ENCODE measurements at places on chromosomes 12 and 14.
A peak's percentile ranks its signal among the peaks of the same experiment; 100 is the strongest.

DNA sequence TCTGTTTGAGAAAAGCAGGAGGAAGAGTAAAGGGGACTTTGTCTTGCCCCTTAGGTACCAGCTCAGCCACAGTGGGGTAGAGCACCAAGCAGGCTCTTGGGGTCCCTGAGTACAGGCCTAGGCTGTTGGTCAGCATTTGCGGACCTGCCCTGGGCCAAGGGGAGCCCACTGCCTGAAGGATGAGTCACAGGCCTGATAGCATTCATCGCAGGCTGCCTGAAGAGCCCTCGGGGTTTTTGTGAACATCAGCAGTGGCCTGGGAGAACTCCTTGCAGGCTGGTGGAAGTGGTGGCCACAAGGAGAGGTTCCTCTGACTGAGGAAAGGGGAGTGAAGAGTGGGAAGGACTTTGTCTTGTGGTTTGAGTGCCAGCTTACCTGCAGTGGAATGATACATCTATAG lies 25.0 kb upstream of the P2RX7 start:
- no peak for DNase-seq

DNA sequence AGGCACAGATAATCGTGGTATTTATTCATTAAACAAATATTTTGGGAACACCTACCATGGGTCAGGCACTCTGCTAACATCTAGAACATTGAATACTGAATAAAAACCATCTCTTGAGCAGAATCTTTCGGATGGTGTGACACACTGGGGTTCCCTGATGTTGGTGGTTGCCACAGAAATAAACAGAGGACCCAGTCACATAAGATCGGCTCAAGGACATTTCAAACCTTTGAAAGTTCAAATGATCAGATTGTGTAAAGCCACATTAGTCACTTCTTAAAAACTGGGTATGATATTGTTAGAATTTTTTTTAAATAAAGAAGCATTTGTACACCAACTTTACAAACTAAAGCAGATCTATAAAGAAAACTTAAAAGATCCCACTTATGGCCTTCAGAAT lies 39.0 kb downstream of the NR1H4 start:
- DNase-seq: no peak

GRCh38 chr12:123655420-123655819 lies 15.5 kb upstream of the TCTN2 start:
- no peak for DNase-seq

- no peak for DNase-seq
Observed at GRCh38 chr14:89190765-89191513, 226.1 kb downstream of the FOXN3 start.

- DNase-seq: no peak
Observed at GRCh38 chr14:69214393-69214792, 23.1 kb downstream of the EXD2 start.

- no peak for DNase-seq
Observed at GRCh38 chr12:19263672-19264071, 134.1 kb downstream of the PLEKHA5 start.

DNA sequence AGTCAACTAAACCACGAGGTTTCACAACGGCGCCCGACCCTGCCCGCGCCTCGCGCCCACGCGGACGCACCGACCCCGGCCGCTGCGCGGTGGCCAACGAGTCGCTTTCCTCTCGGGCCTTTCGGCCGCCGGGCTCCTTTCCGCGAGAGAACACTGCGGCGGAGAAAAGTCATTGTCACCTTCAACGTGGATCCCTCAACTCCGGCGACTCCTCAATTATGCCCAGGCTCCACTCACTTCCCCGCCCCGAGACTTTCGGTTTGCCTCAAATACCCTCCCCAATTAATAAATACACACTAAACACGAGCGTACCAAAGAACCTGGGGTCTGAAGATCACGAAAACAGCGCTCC lies 450 bp downstream of the SINHCAF start:
- DNase-seq: peak; percentile 40

DNA sequence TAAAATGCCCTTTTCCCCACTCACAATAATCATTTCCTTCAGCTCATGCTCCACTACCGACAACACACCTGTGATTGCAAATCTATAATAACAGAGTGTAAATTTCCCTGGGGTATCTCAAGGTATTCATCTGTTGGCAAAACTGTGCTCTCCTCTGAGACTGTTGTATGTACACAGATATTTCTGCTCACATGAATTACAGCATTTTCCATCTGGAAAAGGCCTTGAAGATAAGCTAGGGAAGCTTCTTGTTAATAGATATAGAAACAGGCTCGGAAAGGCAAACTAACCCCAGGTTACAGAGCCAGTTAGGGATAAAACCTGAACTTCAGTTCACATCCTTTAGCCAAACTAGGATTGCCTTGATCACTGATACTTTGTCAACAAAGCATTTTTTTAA lies 210.4 kb upstream of the KRR1 start:
- DNase-seq: no peak

DNA sequence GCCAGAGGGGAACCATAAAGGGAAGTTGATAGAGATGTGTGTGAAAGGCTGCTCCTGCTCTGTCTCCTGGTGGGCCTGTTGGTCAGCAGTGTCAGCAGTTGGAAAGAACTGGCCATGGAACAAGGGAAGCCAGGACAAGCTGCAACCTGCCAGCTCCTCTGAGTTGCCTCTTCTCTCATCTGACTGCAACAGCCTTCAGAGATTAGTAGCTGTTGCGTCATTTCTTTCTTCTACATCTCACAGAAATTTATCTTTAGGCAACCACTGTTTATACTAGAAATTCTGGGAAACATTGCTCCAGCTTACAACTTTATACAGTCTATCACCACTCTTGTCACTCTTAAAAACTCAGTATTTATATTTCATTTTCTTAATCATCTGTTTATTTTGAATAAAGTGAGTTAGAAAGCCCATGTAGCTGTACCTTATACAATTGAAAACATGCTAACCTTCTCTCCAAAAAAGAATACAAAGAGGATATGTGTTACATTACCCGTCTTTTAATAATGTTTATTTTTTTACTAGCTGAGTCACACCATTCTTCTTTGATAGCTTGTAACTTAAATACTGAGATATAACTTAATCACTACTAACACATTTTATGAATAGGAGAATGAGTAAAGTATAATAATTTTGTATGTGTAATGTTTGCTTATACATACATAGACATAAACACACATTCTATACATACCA lies 224.2 kb downstream of the LRFN5 start:
- DNase-seq: no peak

GRCh38 chr12:50222275-50222783 lies 55.2 kb upstream of the CERS5 start:
- DNase-seq: peak; percentile 18

- no peak for DNase-seq
Observed at GRCh38 chr12:47085815-47086252, 6.1 kb upstream of the AMIGO2 start.

DNA sequence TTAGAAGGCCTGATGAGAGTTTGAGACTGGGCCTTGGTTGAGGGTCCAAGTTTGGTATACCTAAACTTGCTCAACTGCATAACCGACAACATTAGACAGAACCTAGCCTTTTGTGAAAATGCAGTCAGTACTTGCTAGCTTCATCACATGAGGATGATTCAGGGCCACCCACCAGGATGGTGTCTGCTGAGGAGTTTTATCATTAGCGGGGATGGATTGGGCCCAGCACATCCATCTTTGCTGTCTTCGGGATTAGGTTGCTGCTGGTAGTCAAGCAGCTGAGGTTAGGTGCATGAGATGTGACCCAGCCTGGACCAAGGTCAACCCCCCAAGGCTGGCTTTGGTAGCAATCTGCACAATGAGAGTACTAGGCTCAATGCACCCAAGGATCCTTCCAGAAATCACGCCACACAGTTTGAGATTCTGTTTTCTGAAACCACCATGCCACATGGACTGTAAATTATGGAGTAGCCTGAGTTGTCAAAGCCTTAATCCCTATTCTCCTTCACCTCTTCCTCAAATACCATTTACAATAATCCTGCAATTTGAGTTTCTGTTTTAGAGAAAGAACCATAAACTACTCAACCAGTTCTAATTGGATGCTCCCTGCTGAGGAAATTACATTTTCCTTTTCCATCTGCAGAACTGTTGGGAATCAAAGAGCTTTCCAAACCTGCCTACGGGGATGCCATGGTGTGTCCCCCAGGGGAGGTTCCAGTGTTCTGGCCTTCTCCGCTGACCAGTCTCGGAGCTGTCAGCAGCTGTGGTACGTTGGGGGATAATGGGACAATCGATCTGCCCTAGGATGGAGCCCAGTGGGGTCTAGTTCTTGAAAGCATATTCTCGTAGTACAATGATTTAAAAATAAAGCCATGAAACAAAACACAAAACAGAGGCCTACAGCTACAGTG lies 61.7 kb downstream of the DGLUCY start:
- no peak for DNase-seq

DNA sequence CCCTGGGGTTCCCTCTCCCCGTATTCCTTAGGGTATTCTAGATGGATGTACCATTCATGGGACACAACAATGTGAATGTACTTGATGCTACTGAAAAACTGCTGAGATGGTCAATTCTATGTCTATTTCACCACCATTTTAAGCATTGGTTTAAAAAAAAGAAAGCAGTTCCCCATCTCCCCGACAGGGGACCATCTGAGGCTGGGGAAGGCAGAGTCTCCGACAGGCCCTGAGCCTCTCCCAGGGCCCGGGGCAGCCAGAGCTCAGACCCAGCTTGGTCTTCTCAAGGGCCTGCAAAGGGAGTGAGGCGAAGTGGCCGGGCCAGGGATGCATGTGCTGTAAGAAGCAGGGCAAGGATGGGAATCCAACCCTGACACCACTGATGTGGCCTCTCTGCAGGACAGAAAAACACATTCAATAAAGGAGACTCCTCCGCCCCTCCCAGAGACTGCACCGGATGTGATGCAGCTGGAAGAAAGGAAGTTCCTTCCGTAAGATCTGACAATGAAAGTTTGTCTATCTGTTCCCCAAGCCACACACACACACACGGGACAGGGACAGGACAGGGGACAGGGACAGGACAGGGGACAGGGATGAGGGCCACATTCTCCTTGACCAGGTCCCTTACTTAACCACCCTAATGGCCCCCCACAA lies 234.1 kb downstream of the BCL11B start:
- DNase-seq: no peak

GRCh38 chr14:22671622-22672021 lies 27.5 kb upstream of the OR6J1 start:
- DNase-seq: no peak

DNA sequence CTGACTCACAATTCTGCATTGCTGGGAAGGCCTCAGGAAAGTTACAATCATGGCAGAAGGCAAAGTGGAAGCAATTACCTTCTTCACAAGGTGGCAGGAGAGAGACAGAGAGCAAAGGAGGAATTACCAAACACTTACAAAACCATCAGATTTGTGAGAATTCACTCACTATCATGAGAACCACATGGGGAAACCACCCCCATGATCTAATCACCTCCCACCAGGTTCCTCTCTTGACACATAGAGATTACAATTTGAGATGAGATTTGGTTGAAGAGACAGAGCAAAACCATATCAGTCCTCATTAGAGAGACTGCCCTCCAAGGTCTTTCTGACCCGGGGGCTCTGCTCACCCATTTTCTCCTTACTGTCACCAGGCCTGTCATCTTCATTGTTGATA lies 1582.3 kb upstream of the TMEM132C start:
- DNase-seq: no peak

DNA sequence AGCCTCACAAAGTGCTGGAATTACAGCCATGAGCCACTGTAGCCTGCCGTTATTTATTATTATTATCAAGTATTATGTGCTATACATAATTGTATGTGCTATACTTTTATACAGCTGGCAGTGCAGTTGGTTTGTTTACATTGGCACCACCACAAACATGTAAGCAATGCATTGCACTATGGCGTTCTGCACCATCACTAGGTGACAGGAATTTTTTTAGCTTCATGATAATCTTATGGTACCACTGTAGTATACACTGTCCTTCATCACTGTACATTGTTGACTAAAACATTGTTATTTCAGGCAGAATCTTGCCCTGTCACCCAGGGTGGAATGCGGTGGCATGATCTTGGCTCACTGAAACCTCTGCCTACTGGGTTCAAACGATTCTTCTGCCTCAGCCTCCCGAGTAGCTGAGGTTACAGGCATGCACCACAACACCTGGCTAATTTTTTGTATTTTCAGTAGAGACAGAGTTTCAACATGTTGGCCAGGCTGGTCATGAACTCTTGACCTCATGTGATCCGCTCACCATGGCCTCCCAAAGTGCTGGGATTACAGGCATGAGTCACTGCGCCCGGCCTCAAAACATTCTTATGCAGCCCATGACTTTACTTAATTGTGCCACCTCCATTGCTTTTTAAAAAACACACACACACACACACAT lies 17.1 kb downstream of the MRPL42 start:
- no peak for DNase-seq

GRCh38 chr12:25566202-25566949 lies 13.3 kb upstream of the LMNTD1 start:
- no peak for DNase-seq

GRCh38 chr14:94119071-94119470 lies 8.5 kb downstream of the IFI27 start:
- no peak for DNase-seq

DNA sequence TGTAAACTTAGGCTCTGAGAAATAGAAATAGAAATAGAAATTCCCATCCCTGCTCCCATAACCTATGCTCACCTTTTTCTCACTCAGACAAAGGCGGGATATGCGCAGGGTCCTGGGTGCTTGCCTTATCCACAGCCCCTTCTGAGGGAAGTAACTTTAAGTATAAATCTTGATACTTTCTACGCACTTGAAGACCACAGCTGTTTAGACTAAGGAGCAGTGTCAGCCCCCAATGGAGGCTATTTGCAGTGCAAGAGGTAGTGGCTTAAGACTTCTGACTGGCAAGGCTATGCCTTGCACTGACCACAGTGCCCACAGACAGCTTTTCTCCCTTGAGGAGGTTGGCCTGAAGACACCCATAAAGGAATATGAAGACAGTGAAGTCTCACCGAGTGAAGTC lies 35.2 kb downstream of the ASCL1 start:
- no peak for DNase-seq

DNA sequence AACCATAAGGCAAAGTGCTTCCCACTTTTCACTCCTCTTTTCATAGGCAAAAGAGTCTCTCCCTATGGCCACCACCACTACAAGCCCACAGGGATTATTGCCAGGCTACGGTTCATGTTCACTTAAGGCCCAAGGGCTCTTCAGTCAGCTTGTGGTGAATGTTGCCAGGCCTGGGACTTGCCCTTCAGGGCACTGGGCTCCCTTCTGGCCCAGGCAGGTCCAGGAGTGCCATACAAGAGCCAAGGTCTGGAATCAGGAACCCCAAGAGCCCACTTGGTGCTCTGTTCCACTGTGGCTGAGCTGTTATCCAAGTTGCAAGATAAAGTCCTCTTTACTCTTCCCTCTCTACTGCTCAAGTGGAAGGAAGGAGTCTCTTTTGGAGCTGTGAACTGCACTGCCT lies 307.6 kb downstream of the FUT8 start:
- DNase-seq: no peak

- DNase-seq: no peak
Observed at GRCh38 chr14:81890020-81890419, 356.4 kb upstream of the SEL1L start.
